Liver (tissue), 10 donors: ENCODE measurements at places on chromosomes 2 and 18.

GRCh38 chr2:152617456-152618192 is 99.6 kb downstream of the PRPF40A start:
- no peak for DNase-seq

- no peak for DNase-seq
Observed at GRCh38 chr2:98713332-98714015, 17.5 kb downstream of the MGAT4A start.

GRCh38 chr2:216064665-216065064 is 16.9 kb downstream of the PECR start:
- DNase-seq, result no peak

- no peak for DNase-seq
Observed at GRCh38 chr18:8045884-8046281, 478.8 kb downstream of the PTPRM start.

- DNase-seq, result no peak
Observed at GRCh38 chr2:200319548-200320337, 13.2 kb downstream of the SPATS2L start.

DNA sequence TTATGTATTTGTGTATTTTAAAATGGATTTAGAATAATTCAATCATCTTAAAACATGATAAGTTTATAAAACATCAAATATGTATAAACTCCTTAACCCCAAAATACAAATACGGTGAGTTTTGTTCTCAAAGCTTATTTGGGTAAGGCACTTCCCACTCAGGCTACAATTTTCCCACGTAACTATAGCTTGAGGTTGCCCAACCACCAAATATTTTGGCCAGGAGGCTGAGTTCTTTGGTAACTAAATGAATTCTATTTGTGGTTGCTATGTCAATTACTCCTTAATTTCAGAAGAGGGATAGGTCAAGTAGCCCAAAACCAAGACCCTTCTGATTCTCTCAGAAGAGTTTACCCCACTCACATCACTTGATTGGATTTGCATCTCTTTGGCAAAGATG is 70.4 kb downstream of the MYL12B start:
- no peak for DNase-seq

DNA sequence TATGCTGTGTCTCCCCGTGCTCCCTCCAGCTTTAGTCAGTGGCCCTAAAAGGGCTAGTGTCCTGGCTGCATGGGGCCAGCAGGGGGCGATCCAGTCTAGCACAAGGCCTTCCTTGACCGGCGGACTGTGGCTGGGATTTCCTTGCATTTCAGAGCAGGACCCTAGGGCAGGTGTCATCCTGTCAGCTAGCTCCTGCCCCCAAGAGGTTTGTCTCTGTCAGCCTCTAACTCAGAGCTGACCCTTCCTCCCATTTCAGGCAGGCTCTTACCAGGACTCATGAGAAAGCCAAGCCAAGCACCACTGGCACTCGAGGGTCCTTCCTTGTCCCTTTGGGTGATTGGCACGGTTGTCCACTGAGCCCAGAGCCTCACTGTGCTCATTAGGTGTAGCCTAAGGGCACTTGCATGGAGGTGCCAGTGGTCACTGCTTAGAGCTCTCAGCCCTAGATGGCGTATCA is 140.3 kb downstream of the RPIA start:
- DNase-seq, result peak; percentile 55
